ENCODE measurements at places on chromosomes 4 and X.

GRCh38 chrX:15915959-15916703 is 61.5 kb upstream of the AP1S2 start:
- no peak for DNase-seq

- DNase-seq, result no peak
These were observed 52.5 kb upstream of the GRPEL1 start for GRCh38 chr4:7120341-7120740.

DNA sequence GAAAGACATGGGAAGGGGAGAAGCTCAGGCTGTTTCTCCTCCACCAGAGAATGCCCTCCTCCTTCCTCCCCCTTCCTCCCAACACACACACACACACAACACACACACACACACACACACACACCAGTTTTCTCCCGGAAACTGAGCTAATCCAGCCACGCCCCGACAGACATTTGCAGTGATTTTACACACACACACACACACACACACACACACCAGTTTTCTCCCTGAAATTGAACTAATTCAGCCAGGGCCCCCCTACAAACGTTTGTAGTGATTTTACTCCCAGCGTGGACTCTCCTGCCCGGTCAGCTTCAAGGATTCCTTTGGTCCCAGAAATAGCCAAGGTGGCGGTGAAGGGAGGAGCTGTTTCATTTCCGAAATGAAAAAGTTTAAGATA is 32.9 kb upstream of the STX18 start:
- DNase-seq, result peak; percentile 81

- no peak for DNase-seq
These were observed 55.7 kb downstream of the MSX1 start for GRCh38 chr4:4914965-4915845.

- no peak for DNase-seq
These were observed 120.4 kb downstream of the CHIC1 start for GRCh38 chrX:73683236-73683859.

DNA sequence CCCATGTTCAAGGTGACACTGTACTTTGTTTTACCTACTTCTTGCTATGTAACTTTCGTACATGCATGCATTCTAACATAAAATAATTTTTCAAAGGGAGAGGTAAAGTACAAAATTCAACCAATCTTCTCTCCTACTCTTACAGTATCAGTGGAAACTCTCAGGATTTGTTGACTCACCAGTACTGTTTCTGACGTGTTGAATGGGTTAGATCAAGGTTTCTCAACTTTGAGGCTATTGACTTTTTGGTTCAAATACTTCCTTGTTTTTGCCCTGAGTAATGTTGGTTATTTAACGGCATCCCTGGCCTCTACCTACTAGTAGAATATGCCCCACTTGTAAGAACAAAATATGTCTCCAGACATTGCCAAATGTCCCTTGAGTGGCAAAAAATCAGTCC is 94.6 kb upstream of the SMAD1 start:
- DNase-seq, result no peak

DNA sequence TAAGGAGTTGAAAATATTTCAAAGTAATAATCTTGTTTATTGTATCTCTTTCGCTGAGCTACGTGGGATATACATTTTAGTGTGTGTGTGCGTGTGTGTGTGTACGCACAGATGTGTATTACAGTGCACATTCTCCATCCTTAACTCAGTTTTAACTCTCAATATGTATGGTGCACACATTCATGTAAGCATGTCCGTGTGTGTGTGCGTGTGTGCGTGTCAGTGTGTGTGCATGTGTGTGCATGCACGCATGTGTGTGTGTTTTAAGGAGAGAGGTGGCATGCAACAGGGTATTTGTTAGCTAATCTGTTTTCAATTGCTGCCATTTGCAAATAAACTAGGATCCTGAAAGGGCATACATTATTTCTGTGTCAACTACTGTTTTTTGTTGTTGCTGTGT is 264.9 kb upstream of the CXorf51A start:
- DNase-seq, result no peak

DNA sequence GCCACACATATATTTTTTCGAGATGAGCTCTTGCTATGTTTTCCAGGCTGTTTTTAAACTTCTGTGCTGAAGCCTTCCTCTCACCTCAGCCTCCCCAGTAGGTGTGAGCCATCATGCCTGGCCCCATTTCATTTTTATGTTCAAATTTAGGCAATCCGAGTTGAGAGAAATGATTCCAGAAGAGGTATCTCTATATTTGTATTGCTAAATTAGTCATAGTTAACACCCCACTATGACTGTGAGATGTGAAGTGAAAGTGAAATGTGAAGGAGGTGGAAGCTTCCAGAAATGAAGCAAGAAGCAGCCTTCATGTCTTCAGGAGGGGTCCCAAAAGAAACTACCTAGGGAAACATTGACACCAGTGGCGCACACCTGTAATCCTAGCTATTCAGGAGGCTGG is 17.7 kb downstream of the APELA start:
- no peak for DNase-seq

DNA sequence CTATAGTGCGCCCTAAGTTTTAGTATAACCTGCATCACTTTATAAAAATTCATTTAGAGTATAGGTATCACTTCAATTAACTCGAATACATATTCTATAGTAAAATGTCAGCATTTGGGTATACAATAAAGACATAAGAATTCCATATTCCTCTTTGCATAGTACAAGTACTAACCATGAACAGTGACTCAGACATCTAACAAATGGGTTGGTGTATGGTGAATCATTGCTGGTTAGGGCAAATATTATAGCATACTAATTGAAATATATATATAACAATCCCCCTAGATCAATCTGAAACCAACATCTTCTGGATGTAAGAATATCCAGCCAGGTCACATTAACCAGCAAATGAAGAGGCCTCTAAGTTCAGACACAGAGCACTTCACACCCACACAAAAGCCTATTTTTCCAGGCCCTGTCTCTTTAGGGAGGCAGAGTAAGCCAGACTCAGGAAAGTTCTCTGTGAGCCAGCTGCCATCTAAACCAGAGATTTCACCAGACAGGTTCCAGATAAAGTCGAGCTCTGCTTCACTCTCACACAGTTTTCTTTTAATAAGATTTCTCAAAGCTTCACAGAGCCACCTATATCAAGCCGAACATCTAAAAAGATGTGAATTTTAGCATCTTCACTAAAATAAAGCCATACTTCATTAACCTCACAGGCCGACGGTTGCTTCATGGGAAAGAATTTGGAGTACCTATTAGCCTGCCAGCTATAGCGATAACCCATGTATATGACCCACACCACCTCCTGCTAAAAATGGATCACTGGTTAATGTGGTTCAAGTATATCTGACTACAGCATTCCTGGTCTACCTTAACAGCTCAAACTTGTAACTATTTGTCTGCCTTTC is 200.0 kb upstream of the FTHL17 start:
- DNase-seq, result no peak

DNA sequence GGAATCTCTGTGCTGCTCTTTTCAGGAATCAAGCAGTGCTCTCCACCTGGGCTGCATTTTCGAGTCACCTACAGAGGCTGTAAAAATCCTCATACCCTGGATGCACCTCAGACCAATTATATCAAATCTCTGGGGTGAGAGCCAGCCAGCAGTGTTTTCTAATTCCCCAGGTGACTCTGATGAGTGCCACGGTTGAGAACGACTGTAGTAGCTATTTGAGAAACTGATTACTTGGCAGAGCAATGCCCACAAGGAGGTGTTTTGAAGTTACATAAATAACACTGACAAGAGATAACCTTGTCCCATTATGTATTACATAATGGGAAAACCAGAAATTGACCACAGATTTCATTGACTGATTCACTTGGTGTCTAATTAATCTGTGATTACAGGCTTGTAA is 46.8 kb downstream of the CLCN4 start:
- no peak for DNase-seq

DNA sequence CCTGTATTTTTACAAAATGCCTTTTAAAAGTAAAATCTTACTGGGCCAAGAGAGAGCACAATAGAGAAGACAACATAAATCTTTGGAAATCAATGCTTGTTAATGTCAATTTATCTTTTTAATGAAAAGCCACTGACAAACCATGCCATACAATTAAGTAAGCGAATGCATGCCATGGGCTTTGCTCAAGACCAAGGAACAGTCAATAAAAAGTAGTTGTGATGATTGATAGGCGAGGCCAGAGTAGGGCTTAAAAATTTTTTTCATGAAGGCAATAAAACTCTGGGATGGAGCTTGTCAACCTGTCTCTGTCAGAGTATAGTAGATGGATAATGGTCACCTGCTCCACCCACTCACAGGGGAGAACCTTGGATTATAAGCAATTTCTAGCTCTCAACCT is 17.5 kb upstream of the GPM6B start:
- DNase-seq, result no peak

GRCh38 chr4:178811356-178811755 is 1369.1 kb upstream of the AGA start:
- DNase-seq, result no peak

- no peak for DNase-seq
These were observed 51.0 kb downstream of the CYTL1 start for GRCh38 chr4:4968161-4968725.

DNA sequence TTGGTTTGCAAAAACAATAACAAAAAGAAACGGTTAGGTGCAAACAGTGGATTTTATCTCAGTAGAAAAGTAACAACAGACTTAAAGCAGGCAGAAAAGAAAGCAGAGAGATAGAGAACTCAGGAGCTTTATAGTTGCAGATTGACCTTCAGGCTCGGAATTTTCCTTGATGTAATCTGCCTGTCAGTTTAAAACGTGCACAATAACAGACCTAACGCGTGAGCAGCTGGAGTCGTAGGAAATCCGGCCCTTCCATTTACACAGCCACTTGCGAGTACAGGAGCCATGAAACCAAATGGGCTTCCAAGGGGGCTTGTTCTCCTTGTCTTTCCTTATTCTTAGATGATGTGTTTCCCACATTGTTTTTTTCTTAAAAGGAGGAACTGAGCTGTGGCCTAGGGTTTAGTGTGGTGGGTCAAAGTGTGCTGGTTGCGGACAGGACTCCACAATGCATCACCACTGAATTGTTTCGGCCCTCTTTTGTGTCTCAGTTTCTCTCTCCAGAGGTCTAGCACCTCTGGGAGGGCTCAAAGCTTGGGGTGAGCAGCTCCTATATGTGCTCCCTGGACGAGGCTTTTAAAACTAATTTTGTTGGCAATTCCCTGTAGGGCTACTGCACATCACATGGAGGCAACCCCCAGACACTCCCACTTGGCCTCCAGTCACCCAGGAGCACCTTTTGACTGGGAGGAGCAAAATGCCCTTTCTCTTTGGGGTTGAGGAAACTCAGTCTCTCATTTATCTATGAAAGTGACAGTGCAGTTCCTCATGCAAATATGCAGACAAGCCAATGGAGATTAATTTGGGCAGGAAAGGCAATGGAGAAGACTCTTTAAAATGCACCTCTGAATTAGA is 13.9 kb upstream of the MPP1 start:
- DNase-seq, result no peak

GRCh38 chrX:103913356-103914020 is 48.9 kb upstream of the TMSB15B start:
- DNase-seq, result no peak

DNA sequence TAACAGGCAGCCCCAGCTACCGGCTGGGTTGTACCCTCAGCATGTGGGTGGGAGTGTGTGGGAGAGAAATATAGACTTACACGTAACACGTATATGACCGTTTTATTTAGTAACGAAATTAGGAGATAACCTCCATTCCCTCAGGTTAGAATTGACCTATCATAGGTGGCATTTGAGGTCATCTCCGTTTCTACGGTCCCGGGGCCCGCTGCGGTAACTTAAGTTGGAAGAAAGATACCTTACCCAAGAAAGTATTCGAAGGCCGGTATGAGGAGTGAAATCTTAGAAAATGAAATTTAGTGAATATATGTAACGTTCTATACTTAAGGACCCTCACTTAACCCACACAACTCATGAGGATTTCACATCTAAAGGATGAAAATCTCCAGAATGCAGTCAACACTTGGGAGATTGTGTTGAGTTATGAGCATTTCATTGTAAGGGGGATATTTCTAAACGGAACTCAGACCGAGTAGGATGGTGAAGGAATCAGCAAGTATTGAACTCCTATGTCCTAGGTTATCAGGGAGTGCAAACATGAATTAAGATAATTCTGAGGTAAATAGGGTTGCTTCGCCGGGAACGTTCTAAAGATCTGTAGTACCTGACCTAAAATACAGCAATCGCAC is 891 bp downstream of the CISD2 start:
- DNase-seq, result no peak

- no peak for DNase-seq
These were observed 41.8 kb downstream of the FIP1L1 start for GRCh38 chr4:53419208-53419607.

DNA sequence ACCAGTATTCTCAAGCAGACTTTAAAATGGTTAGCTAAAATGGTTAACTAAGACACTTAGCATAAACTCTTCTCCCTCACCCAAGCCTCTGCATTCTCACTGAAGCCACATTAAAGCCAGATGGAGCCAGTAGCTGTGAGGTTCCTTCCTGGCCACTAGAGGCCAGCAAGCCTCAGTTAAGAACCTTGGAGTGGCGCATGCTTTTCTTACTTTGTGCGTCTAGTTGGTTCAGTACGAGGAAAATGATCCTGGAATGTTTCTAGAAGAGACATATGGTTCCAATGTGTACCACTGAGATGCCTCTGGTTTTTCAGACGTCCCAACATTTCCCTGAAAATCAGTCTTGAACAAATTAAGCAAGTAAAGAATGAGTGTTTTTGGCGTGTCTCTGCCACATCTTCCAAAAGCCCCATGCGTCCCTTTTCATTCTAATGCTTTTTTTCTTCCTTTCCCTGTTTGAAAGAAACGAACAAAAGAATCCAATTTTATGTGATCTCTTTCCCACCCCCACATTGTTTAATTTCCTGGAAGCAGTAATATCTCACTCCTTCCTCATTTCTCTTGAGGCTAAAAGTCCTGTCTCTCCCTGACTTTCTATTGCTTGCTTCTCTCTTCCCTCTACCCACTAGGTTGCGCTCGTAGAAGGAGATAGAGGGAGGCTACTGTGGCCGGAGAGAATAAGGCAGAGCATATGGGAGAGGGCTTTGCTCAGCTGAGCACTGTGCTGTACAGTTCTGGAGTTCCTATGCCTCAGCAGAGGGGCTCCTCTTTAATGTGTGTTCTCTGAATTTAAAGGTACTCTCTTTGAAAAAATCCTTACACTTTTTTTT is 82.9 kb upstream of the TAB3 start:
- DNase-seq, result peak; percentile 17

DNA sequence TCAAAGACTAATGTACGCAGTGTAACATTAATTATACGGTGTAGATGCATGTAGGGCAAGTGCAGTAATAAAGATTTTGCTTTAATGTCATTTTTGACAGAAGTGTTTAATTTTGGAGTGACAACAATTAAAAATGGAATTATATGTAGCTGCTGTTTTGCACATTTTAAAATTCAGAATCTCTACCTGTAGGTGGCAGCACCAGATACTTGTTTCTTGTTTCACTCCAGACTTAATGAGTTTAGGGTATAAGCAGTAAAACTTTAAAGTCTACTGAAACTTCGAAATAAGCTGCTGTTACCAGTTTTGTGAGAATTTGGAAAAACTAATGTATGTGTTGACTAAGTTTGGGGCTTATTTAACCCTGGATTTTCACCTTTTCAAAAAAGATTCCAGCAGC is 144.9 kb downstream of the POLA1 start:
- no peak for DNase-seq

- no peak for DNase-seq
These were observed 556.1 kb downstream of the IL1RAPL1 start for GRCh38 chrX:29143356-29143755.

GRCh38 chr4:45971108-45971507 is 152.7 kb downstream of the GABRG1 start:
- no peak for DNase-seq

GRCh38 chrX:1486749-1487361 is 34.1 kb upstream of the ASMTL start:
- no peak for DNase-seq

- no peak for DNase-seq
These were observed 33.1 kb downstream of the IL15 start for GRCh38 chr4:141669501-141669900.

GRCh38 chrX:6782831-6783230 is 247.9 kb upstream of the VCX3A start:
- DNase-seq, result no peak
